ENCODE measurements at places on chromosomes 16 and 17. TPM values are rescaled to one million over a fixed set of nuclear protein-coding genes. Genes with fewer than 3 reads are reported as not detected.

DNA sequence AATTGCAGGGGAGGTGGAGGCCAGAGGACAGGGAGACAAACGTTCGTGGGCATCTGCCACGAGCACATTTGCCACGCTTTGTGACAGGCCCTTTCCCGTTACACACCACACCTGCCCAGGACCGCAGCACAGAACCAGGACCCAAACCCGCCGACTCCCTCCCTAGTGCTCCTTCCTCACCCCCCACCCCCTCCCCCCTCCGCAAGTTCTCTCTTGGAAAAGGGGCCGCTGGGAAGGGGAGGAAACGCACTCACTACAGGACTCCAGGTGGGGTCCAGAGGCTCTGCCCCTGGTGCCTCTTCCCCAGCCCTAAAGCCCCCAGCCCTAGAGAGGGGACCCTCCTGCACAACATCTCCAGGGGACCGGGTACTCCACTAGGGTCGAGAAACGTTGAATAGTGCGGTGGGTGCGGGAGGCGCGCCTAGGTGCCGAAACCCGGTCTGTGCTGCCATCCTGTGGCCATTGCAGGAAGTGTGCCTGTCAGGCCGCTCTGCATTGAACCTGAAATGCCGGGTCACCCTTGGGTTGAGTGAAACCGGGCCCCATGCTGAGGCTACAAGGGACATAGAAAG lies 21.9 kb upstream of the EIF1 start:
- peak; percentile 87 for DNase-seq
- no peaks in the 10 kb centered on the region for H3K36me3 ChIP-seq
- H3K27me3 ChIP-seq = no peaks in the 10 kb centered on the region
- peaks cover 39% of the 10 kb centered on the region for H3K4me1 ChIP-seq
- H3K4me3 ChIP-seq = peak overlapping the region; percentile 43

- no peak overlapping the region for H3K27ac ChIP-seq
- H3K4me1 ChIP-seq = peaks cover 4% of the 10 kb centered on the region
- no peak overlapping the region for H3K4me3 ChIP-seq
- no peaks in the 10 kb centered on the region for H3K36me3 ChIP-seq
- no peaks in the 10 kb centered on the region for H3K27me3 ChIP-seq
- no peak for DNase-seq
Observed at GRCh38 chr17:57051886-57052361, 33.1 kb upstream of the AKAP1 start.

DNA sequence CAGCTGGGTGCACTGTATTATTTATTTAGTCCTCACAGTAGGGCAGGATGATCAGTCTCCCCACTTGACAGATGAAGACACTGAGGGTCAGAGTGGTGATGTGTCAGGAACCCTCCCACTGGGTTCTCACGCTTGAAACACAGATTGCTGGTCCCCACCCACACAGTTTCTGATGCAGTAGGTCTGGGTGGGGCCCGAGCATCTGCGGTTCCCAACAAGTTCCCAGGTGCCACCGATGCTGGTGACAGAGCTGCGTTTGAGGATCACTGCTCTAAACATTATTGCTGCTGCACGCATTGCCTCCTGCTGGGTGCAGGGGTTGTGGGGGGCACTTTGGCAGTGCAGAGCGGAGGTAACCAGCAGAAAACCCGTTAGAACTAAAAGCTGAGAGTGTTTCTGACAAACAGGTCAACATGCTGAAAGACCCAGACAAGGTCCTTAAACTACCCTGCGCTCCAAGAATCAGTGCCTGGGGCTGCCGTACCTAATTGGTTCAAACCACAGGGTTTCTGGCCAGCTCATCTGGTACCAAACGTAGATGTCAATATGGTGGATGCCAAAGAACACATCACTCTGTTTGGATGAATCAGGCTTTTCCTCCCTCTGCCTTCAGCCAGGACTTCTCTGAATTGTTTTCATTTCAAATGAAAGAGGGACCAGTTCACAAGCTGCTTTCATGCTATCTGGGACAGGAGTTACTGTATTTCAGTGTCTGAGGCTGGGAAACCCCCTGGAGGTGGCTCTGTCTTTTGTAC lies 76.0 kb downstream of the ABCC1 start:
- no peak overlapping the region for H3K27ac ChIP-seq
- H3K27me3 ChIP-seq = no peaks in the 10 kb centered on the region
- H3K4me1 ChIP-seq = peaks cover 35% of the 10 kb centered on the region
- no peak for DNase-seq
- no peaks in the 10 kb centered on the region for H3K36me3 ChIP-seq

DNA sequence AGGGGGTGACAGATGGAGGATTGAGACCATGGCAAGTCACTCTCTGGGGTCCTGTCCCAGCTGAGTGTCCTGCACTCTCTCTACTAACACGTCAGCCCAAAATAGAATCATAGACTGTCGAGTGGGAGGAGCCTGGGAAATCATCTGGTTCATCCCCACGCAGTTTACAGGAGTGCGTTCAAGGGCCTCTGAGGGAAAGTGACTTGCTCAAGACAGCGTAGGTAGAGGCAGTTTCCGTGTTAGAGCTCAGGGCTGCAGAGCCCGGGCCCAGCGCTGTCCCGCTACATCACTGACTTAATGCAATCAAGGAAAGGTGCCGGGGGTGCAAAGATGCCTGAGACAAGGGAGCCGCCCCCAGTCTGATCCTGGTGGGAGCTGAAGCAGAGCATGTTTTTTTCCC lies 10.3 kb downstream of the GSG1L2 start:
- no peak overlapping the region for H3K4me3 ChIP-seq
- H3K27ac ChIP-seq = no peak overlapping the region
- no peaks in the 10 kb centered on the region for H3K4me1 ChIP-seq
- no peaks in the 10 kb centered on the region for H3K36me3 ChIP-seq

DNA sequence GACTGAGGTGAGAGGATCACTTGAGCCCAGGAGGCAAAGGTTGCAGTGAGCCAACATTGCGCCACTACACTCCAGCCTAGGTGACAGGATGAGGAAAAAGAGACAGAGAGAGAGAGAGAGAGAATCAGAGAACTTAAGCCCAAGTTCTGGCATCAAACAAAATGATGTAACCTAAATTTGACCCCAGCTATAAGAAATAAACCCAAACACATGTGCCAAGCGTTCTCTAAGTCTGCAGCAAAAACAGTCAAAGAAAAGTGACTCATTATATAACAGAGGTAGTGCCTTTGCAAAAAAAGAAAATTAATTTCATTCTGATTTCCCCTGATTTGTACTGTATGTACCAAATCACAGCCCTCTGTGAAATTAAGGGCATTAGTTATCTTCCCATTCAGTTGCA lies 89.5 kb downstream of the CDH11 start:
- no peak overlapping the region for H3K27ac ChIP-seq
- H3K4me1 ChIP-seq = no peaks in the 10 kb centered on the region
- H3K27me3 ChIP-seq = no peaks in the 10 kb centered on the region
- DNase-seq = no peak
- H3K36me3 ChIP-seq = no peaks in the 10 kb centered on the region

DNA sequence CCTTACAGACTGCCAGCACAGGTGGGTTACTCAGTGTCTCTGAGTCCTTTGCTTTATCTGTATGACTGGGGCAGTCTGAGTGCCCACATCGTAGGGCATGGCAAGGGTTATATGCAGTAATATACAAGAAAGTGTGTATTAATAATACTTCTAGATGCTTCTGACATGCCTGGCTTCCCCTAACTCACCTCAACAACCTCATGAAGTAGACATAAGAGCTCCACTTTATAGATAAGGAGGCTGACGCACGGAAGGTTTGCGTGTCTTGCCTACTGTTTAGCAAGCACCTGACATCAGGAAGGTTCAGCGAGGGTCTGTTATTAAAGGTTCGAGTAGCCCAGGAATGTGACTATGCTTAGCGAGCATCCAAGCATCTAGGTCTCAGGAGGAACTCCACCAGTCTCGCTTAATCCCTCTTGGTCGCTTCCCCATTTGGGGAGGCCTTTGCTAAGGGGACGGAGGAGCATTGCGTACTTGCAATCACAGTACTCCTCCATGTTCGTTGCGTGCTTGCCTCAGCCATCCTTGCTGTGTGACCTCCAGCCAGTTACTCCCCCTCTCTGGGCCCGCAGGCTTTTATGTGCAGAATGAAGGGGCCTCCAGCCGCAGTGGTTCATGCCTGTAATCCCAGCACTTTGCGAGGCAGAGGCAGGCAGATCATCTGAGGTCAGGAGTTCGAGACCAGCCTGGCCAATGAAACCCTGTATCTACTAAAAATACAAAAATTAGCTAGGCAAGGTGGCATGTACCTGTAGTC lies 1.6 kb downstream of the KCNG4 start:
- no peak overlapping the region for H3K27ac ChIP-seq
- peaks cover 18% of the 10 kb centered on the region for H3K4me1 ChIP-seq
- peak; percentile 61 for DNase-seq
- H3K4me3 ChIP-seq = no peak overlapping the region
- H3K36me3 ChIP-seq = no peaks in the 10 kb centered on the region
- H3K27me3 ChIP-seq = no peaks in the 10 kb centered on the region

GRCh38 chr17:1919201-1919600 lies 89.4 kb downstream of the RPA1 start:
- H3K27ac ChIP-seq = no peak overlapping the region
- H3K4me3 ChIP-seq = no peak overlapping the region
- DNase-seq = no peak
- no peaks in the 10 kb centered on the region for H3K27me3 ChIP-seq
- H3K4me1 ChIP-seq = no peaks in the 10 kb centered on the region
- H3K36me3 ChIP-seq = no peaks in the 10 kb centered on the region

GRCh38 chr17:824378-824777 lies 42.2 kb downstream of the MRM3 start:
- H3K4me3 ChIP-seq = no peak overlapping the region
- peaks cover 32% of the 10 kb centered on the region for H3K36me3 ChIP-seq
- H3K27ac ChIP-seq = no peak overlapping the region
- DNase-seq = no peak

GRCh38 chr17:6027342-6028024 lies 42.7 kb upstream of the WSCD1 start:
- peak; percentile 31 for DNase-seq
- H3K27me3 ChIP-seq = no peaks in the 10 kb centered on the region
- no peak overlapping the region for H3K4me3 ChIP-seq

GRCh38 chr16:67504031-67505021 lies 21.0 kb upstream of the AGRP start:
- peak overlapping the region; percentile 65 for H3K27ac ChIP-seq
- no peaks in the 10 kb centered on the region for H3K27me3 ChIP-seq
- peaks cover 18% of the 10 kb centered on the region for H3K4me1 ChIP-seq
- DNase-seq = peak; percentile 78

GRCh38 chr16:11156401-11156800 lies 99.6 kb downstream of the SOCS1 start:
- H3K27ac ChIP-seq = no peak overlapping the region
- H3K27me3 ChIP-seq = no peaks in the 10 kb centered on the region
- no peak overlapping the region for H3K4me3 ChIP-seq
- H3K4me1 ChIP-seq = peaks cover 11% of the 10 kb centered on the region
- DNase-seq = no peak

DNA sequence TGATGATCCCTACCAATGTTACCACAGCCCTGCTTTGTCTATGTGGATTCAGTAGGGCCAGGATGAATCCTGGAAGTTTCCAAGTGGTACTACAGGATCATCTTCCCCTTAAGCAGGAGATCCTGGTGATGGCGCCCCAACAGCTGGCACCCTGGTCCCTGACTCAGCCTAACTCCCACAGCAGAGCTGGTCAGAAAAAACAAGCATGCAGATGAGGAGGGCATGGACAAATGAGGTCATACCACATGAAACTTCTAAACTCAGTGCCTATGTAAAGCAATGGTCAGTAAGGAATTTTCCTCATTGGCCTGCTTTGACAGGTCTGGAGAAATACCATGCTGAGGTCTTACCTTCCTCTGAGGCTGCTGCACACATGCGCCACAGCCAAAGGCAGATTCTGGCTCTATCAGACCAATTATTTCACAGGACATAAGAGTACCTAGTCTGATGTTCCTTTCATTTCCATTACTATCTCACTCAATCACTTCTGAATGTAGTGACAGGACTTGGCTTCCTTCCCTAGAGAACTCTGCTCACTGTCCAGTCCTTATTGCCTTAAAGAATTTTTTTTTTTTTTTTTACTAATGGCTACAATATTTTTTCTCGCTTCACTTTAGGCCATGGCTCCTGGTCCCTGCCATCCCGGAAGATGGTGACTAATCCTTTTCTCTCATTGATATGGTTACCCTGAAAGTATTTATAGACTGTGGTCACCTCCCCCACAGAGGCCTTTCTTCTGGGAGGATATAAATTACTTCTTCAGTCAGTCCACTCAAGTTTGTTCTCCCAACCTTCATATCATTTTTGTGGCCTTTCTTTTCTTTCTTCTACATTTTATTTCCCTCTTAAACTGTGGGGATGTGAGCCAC lies 525.2 kb upstream of the PSMD7 start:
- H3K4me1 ChIP-seq = no peaks in the 10 kb centered on the region
- DNase-seq = no peak
- no peaks in the 10 kb centered on the region for H3K36me3 ChIP-seq
- no peaks in the 10 kb centered on the region for H3K27me3 ChIP-seq

DNA sequence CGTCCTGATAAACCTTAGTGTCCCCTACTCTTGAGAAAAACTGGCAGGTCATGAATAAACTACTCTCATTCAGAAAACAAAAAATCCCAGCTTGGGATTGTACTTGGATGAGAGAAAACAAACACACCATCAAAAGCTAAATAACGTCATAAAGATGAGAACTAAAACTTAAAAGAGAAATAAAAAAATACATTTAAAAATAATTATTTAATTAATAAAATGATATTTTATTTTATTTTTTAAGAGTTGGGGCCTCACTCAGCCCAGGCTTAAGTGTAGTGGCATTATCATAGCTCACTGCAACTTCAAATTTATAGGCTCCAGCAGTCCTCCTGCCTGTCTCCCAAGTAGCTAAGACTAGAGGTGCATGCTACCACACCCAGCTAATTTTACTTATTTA lies 125.4 kb upstream of the CA10 start:
- no peaks in the 10 kb centered on the region for H3K36me3 ChIP-seq
- no peak overlapping the region for H3K4me3 ChIP-seq
- no peaks in the 10 kb centered on the region for H3K4me1 ChIP-seq
- H3K27ac ChIP-seq = no peak overlapping the region

SHPK gene
- total RNA-seq = 10.5 TPM

MPP2 gene
- 0.74 TPM for total RNA-seq

ARRB2 gene
- 149 TPM for total RNA-seq

SHISA9 gene
- total RNA-seq = not detected

TPPP3 gene
- total RNA-seq = 118 TPM

CPHXL gene
- total RNA-seq = not detected

CFAP119 gene
- 8.1 TPM for total RNA-seq

HAP1 gene
- total RNA-seq = 0.30 TPM

ABAT gene
- total RNA-seq = 22.0 TPM

BIRC5 gene
- total RNA-seq = 1.4 TPM

DHRS7C gene
- not detected for total RNA-seq

PIGW gene
- total RNA-seq = not detected

LDHD gene
- total RNA-seq = 25.2 TPM
